ENCODE measurements at places on chromosomes 7 and 10.

GRCh38 chr10:3065622-3066021, 1.7 kb upstream of the PFKP start:
- peak; percentile 36 for DNase-seq

DNA sequence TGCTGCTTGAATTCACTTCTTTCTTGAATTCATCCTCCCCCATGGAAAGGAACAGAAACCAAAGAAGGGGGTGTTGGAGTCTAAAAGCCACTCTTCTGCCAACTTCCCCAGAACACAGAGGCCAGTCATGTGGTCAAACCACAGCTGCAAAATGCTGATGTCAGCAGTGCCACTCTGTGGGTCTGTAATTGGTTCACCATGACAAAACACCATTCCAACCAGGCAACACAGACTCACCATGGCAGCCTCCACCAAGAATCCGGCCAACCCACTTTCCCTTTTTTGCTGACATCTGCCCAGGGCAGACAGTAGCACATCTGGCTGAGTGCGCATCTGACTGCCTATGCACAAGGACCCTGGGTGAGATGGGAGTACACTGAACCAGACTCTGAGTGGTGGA, 16.8 kb downstream of the OSBPL3 start:
- DNase-seq: peak; percentile 47

DNA sequence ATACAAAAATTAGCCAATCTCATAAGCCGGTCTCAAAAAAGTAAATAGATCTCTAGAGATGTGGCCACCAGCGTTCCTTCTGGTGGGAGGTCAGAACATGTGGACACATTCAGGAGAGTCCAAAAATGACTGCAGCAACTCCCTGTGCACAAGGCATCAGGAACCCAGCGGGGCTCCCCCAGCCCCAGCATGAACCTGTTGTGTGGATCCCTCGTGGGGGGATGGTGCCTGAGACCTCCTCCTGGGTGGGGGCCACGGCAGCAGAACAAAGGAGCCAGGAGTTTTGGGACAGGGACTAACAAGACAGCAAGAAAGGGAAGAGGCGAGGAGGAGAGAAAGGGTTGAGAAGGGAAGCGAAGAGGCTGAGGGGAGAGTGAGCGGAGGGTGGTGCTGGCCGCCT, 121.8 kb downstream of the WDR37 start:
- DNase-seq: no peak

DNA sequence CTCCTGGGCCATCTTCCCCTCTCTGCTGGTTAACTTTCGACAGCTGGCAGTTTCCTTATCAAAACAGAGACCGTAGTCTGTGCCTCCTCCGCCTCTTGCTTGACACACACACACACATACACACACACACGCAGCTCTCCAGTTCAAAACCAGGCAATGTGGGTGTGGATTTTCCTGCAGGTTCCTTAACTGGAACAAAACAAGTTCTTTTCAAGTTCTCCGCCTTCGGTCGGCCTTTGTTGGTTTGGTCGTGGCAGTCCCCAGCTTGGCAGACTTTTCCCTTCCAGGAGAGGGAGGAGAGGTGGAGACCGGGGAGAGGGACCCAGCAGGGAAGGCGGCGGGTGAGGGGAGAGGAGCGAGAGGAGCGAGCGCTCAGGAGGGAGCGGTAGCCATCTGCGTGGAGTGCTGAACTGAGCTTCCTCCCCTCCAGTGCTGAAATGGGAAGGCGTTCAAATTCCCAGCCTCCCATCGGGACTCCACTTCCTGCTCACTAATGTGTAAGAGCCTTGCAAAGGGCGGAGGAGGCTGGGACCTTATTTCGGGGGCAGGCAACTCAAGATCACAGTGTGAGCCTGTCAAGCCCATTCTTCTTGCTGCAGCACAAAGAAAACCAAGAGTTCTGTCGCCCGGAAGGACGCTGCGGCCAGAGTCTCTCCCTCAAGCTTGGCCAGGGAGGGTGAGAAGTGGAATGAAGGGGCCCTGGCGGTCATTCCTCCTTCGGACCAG, 120.6 kb downstream of the PRPF18 start:
- DNase-seq: peak; percentile 94

- DNase-seq: no peak
Observed at GRCh38 chr7:45710271-45711160, 136.3 kb downstream of the ADCY1 start.

DNA sequence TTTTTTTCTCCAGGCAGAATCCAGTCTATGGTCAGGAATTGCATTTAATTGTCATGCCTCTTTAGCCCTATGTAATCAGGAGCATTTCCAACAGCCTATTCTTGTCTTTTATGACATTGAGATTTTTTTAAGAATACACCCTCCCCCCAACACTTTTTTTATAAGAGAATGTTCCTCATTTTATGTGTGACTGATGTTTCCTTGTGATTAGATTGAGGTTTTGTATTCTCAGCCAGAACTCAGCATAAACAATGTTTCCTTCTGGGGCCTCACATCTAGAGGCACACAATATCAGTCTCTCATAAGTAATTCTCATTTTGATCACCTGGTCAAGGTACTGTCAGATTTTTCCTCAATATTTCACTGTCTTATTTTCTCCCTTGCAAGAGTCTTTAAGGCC, 193.4 kb upstream of the PDE1C start:
- DNase-seq: no peak

- no peak for DNase-seq
Observed at GRCh38 chr7:143429770-143430698, 13.2 kb upstream of the TAS2R60 start.

GRCh38 chr7:124152859-124153692, 120.2 kb upstream of the TMEM229A start:
- DNase-seq: no peak
